Mammary epithelial cell (primary cell): ENCODE measurements at places on chromosomes 5 and 9.

- no peak for DNase-seq
Observed at GRCh38 chr5:154087260-154087659, 48.5 kb downstream of the MFAP3 start.

- DNase-seq = no peak
Observed at GRCh38 chr5:44048276-44048984, 340.8 kb downstream of the FGF10 start.

DNA sequence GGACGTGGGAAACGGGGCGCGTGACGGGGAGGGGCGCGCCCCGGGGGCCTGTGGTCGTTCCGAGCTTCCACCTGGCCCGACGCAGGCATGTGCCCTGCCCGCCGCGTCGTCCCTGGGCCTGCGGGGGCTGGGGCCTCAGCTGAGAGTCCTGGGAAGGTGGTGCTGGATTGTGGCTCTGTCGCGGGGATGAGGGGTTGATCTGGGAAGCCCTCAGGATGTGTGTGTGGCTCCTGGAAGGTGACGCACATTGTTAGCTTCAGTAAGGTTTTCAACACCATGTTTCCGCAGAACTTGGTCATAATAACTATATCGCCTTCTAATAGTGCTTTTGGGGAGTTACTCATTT lies 589.1 kb downstream of the MTRR start:
- DNase-seq = peak; percentile 61

- no peak for DNase-seq
Observed at GRCh38 chr5:161311965-161312364, 234.6 kb downstream of the GABRB2 start.

- DNase-seq = no peak
Observed at GRCh38 chr5:130295235-130295634, 391.0 kb downstream of the CHSY3 start.

GRCh38 chr9:91130796-91131318 lies 230.9 kb downstream of the AUH start:
- no peak for DNase-seq

DNA sequence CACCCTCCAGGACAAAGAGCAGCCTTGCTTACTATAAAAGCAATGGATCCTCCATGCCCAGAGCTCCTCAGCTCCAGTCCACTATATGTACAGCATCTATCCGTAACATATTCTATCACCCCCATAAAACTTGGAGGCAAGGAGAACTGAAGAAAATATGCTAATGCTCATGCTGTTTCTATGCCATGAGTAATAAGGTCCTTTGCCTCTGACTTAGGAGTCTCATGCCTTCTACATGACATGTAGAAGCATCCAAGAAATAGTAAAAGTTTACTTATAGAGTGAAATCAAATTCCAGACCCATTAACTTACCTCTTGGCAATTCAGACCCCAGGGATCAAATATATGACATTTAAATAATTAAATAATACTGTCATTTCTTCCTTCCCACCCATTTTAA lies 33.7 kb downstream of the SSBP2 start:
- DNase-seq = no peak

DNA sequence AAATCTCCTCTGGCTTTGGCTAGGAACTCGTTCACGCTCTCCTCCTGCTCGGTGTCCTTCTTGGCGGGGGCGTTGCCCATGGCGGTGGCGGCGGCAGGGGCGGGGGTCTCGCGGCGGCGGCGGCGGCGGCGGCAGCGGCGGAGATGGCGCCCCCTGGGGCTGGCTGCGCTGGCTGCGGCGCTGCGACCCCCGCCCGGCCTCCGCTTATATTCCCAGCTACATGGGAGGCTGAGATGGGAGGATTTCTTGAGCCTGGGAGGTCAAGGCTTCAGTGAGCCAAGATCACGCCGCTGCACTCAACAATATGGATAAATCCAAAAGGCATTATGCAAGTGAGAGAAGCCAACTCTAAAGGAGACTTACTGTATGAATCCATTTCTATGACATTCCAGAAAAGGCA lies at the start of gene PRKACG:
TSS of gene PRKACG (minus strand) at position 101 of the 400 bp plus-strand sequence. CDS start at position 80, 21 bp downstream.
- no peak for DNase-seq

GRCh38 chr5:175206669-175207068 lies 237.3 kb downstream of the DRD1 start:
- DNase-seq = no peak

- DNase-seq = no peak
Observed at GRCh38 chr5:29122306-29122705, 2071.2 kb upstream of the CDH6 start.

DNA sequence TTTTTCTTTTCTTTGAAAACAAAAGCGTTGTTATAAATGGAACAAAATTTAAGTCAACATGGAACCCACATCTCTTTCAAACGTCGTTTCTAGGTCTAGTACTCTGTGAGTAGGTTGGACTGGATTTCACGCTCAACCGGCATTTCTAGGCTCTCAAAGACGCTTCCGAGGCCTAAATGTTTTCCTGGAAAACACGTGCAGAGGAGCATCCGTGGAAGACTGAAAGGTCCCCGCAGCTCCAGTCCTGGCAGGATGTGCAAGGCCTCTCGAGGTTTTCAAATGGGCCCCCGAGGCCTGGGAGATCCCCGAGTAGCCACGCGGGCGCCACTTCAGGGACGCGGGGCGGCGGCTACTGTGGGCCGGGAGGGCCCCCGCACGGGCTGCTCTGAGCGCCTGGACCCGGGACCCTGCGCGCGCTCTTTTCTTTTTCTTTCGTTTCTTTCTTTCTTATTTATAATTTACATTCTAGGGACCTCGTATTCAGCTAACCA lies 4.2 kb upstream of the IRX2 start:
- DNase-seq = peak; percentile 7

GRCh38 chr5:82909771-82910170 lies 167.4 kb downstream of the TMEM167A start:
- no peak for DNase-seq

GRCh38 chr5:60640901-60641300 lies 59.1 kb downstream of the DEPDC1B start:
- no peak for DNase-seq

GRCh38 chr9:127755061-127756060 lies 20.3 kb upstream of the TOR2A start:
- DNase-seq = no peak

DNA sequence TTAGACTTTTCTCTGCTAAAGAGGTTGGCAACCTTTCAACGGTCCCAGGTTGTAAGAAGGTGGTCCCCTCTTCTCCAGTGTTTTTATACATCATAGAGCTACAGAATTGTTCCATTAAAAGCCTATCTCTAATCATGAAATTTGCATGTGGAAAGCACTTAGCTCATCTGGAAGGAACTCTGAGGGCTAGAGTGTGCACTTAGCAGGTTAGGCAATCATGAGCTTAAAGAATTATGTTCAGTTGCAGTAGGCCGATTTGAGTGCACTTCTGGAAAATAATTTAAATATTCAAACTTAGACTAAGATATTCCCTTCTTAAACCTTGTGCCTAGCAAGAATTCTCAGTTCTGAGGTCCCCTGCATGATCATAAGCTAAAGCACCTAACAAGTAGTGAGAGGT lies 468.7 kb downstream of the SPATA31D1 start:
- no peak for DNase-seq

DNA sequence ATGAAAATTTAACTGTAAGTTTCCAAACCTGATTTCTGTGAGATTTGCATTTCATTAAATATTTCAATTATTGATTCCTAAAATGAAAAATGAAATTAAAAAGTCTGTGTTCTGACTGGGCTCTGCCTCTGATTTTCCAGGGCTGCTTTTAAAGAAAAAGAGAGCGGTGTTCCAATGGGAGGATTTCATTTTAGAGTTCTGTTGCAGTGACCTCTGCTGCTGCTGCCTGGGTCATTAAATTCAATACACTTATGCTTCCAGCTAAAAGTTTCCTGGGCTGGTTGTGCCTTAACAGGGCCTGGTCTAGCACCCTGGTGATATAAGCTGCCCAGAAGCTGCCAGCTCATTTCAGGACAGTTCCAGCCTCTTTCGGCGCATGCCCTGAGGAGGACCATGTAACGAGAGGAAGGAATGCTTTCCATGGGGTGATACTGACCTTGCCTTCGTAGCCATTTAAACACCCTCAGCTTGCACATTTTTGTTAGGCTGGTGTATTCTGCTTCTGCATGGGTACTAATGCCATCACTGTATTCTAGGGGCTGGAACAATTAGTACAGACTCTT lies 93.3 kb downstream of the TMEM174 start:
- no peak for DNase-seq

- peak; percentile 57 for DNase-seq
Observed at GRCh38 chr5:122180146-122180712, 50.9 kb downstream of the ZNF474 start.

GRCh38 chr5:73496984-73497457 lies 1.2 kb upstream of the BTF3 start:
- peak; percentile 73 for DNase-seq

- no peak for DNase-seq
Observed at GRCh38 chr5:15577132-15577531, 77.2 kb downstream of the FBXL7 start.

GRCh38 chr5:173598686-173599085 lies 17.8 kb downstream of the BOD1 start:
- no peak for DNase-seq

- DNase-seq = no peak
Observed at GRCh38 chr5:180343110-180343830, 9.9 kb downstream of the GFPT2 start.
